Hematopoietic multipotent progenitor cell treated with erythropoietin and hydrocortisone succinate and interleukin-3 and kit ligand, for 17 days (in vitro differentiated cells): ENCODE measurements at places on chromosomes 2 and 18.

DNA sequence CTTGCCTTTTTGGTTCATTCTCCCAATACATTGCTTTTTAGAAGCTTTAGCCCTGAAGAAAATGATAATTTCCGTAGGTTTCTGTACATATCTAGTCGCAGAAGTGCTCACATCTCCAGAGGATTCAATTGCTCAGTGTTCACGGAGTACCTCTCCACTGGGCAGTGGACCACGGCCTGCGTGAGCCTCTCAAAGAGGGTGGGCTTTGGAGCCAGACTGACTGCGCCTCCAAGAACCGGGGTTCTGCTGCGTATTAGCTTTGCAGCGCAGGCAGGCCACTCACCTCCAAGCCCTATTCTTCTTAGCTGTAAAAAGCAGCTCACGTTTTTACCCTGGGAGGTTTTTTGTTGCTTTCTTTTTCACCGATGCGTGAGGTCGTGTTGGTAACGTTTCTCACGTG lies 35.4 kb downstream of the NTSR2 start:
- no peak for DNase-seq

- no peak for DNase-seq
Measured at GRCh38 chr18:7778181-7778580, 211.1 kb downstream of the PTPRM start.

- DNase-seq: no peak
Measured at GRCh38 chr2:240432430-240432819, 3.0 kb upstream of the GPC1 start.

- no peak for DNase-seq
Measured at GRCh38 chr2:157835006-157835405, 41.1 kb downstream of the ACVR1 start.

DNA sequence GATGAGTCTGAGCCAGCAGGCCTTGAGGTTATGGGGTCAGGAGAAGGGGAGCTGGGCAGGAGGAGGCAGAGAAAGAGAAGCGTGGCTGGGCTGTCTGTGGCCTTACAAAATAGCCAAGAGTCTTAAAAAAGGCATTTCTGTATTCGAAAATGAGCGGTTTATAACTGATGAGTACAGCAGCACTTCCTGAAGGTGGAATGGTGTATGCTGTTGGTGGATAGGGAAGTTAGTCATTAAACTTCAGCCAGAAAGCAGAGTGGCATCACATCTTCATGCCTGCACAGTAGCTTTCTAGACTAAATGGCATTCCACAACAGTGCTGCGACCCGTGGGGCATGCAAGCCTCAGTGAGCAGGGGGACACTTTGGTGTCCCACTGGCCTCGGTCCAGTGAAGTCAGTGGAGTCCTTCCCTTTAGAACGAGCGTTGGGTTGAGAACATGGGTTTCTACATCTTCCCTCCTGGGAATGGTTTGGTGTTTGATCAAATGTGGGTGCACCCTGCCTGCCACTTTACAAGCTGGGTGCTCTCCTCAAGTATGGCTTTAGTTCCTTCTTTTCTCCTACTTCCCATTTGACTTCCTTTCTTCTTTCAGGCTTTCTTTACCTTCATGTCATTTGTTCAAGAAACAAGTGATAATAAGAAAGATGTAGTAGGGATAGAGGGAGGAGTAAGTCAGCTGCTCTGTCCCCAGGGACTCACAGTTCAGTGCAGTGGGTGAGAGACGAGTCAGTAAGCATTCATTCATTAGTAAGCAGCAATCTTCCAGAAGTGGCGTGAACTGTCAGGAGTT lies 96.3 kb downstream of the ARMC9 start:
- no peak for DNase-seq

- no peak for DNase-seq
Measured at GRCh38 chr2:150917961-150918713, 343.5 kb downstream of the RBM43 start.

DNA sequence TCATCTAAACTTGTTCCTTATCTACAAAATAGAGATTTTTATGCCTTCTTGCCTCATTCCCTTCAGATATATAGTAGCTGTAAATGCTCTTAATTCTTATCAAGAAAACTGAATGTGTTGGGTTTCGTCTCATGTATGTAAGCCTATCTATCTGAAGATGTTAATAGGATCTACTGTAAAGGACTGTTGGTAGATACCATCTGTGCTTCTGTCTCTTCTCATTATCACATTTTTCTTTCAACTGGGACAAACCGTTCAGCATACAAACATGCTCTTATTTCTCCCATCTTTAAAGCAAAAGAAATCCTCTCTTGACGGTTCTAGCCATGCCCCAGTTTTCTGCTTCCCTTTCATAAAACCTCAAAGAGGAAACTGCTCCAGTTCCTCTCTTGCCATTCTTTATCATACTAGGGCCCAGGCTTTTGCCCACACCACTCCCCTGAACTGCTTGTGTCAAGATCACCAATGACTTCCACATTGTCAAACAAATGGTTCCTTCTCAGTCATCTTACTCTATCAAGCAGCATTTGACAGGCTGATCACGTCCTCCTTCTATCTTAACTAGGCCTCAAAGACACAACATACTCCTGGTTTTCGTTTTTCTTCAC lies 88.7 kb downstream of the ARHGEF33 start:
- no peak for DNase-seq

DNA sequence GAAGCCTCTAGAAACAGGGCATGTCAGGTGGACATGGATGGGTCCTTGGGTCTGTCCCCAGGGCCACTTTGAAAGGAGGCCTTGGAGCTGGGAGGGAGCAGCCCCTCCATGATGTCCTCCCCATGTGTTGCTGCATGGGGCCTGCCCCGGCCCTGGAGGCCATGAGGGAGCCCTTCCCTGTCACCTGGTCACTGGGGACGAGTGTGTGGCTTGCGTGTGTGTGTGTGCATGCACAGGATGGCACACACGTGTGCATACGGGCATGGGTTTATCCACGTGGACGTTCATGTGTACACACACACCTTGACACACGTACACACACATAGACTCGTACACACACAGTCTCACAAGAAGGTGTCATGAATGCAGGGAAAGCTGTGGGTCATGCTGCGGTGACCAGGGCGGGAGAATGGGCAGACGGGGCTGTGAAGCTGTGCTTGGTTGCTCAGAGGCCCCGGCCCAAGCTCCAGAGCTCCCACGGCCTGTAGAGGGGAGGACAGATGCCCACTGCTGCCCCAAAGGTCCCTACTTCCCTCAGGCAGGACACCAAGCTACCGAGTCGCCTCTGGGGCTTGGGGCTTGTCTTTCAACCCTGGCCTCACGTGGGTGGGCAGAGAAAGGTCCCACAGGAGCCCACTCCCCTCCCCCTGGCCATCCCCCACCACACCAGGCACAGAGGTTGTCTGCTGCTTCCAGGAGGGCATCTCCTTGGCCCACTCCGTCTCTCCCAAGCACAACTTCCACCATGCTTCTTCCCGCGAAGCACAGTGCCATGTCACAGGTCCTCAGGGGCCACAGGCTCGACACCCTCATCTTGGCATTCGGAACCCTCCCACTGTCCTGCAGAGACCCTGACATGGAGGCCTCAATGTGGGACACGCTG lies 42.3 kb upstream of the GPC1 start:
- DNase-seq: no peak
